ENCODE measurements at places on chromosomes 12 and 14.

GRCh38 chr12:16349131-16349460 is 1.7 kb downstream of the MGST1 start:
- no peak for DNase-seq

GRCh38 chr12:66663611-66664010 is 15.3 kb downstream of the GRIP1 start:
- no peak for DNase-seq

- no peak for DNase-seq
These were observed 8.4 kb downstream of the PHLDA1 start for GRCh38 chr12:76023069-76023690.

DNA sequence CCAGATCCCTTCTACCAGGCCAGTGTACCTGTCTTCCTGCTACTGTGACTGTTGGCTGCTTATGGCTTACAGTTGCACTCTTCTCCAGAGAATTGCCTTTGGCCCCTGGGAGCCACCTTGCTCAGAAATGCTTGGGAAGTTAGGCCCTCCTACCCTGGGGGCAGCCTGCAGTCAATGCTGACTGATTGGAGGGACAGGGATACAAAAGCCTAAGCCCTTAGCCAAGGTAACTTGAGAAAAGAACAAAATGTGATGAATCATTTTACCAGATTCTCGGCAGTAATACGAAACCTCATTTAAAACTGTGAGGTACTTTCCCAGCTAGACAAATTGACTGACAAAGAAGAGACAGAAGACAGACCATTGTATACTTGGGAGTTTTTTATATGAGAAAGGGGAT is 47.3 kb downstream of the PTCSC3 start:
- no peak for DNase-seq

GRCh38 chr12:75779891-75780496 is 251.6 kb downstream of the PHLDA1 start:
- no peak for DNase-seq
